Activated CD4-positive, alpha-beta T cell treated with anti-CD3 and anti-CD28 coated beads, Interleukin-2, amount 50 U/mL, for 16 hours (primary cell): ENCODE measurements at places on chromosomes 11 and 22.

GRCh38 chr11:116170526-116171120 is 602.2 kb downstream of the BUD13 start:
- no peak for DNase-seq

DNA sequence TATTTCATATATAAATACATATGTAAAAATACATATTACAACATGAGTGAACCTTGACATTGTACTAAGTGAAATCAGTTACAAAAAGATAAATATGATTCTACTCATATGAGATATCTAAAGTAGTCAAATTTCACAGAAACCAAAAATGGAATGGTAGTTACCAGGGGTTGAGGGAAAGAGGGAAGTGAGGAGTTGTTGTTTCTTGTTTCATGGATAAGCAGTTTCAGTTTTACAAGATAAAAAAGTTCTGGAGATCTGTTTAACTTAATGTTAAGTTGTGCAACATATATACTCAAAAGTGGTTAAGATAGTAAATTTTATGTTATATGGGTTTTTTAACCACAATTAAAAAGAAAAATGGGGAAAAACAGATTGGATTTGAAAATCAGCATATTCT is 107.7 kb downstream of the ELP4 start:
- no peak for DNase-seq

DNA sequence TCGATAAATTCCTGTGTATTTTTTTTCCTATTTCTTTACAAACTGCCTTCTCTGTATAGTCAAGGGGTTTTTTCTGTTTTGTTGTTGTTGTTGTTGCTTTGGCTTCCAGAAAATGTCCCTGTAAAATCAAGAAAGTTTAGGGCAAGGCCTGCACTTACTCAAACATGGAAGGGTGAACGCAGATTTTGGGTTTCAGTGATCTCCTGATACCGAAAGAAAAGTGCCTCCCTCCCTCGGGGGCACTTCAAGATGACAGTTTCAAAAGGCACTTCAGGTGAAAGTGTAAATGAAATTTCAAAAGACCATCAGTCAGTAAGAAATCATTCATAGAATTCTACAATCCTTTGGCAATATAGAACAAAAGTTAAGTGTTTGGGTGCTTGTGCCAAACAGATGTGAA is 43.4 kb upstream of the TMPRSS4 start:
- peak; percentile 73 for DNase-seq

- no peak for DNase-seq
These were observed 2.8 kb upstream of the TRIM3 start for GRCh38 chr11:6476571-6476970.

GRCh38 chr22:43100225-43100624 is 10.3 kb upstream of the BIK start:
- peak; percentile 6 for DNase-seq

- DNase-seq: no peak
These were observed 1333.1 kb upstream of the TENM4 start for GRCh38 chr11:80773919-80774318.

GRCh38 chr11:113876074-113876797 is 864 bp upstream of the USP28 start:
- no peak for DNase-seq

DNA sequence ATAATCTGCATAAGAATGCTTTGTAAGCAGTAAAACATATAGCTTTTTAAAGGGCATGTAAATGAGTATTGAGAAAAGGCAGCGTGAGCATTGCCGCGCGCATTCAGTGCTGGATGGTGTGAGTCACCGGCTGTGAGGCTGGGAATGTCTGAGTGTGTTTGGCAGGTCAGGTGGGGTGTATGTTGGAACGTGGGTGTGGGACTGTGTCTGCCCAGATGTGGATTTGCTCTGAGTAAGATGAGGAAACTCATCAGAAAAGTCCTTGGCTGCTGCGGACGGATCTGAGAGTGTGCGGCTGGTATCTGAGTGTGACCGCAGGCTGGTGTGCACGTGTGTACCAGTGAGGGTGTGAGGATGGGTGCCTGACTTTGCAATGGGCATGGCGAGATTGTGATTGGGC is 66.2 kb upstream of the NECTIN1 start:
- no peak for DNase-seq

DNA sequence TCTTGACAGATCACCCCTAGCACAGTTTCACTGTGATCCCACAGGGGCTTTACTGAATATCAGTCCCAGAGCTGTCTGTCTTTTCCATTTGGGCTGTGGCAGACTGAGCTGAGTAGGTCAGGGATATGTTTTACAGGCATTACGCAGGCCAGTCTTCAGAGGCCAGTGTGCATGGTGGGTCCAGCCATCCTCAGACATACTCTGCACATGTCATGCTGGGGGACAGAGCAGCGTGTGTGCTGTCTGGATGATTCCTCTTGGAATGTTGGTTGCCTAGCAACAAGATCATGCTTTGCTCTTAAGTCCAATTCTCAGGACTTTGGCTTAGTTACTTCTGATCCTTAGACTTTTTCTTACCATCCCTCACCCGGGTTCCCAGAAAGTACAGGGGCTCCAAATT is 736.5 kb downstream of the DLG2 start:
- DNase-seq: no peak

DNA sequence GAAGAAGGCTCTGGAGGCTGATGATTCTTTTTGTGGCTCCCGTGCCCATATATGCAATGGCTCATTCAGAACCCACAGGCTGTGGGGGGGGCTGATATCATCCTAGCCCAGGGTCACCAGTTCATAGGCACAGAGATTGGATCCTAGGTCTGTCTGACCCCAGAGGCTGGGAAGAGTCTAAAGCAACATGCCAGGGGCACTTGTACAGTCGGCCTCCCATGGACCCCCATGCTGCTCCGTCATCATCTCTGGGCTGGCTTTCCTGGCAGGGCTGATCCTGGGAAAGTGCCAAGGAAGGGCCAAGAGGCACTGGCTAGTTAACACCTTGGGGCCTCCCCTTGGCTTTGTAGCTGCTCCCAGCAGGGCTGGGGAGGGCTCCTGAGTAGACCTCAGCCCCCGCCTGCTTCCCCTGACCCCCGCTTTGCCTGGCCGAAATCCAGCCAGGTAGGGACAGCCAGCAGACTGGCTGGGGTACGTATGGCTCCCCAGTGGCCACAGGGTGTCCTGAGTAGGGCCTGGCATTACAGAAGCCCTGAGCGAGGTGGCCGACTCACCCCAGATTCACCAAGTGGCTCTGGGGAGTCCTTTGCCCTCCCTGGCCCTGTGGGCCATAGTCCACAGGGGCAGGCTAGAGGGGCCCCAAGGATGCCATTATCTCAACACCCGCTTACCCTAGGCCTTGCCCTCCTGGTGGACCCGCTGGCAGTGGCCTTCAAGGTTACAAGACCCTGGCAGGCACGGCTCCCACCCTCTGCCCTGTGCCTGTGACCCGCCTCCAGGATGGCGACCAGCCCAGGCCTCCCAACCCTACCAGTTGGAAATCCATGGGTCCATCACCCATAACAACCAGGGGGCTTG is 22.5 kb downstream of the FADS3 start:
- DNase-seq: no peak

DNA sequence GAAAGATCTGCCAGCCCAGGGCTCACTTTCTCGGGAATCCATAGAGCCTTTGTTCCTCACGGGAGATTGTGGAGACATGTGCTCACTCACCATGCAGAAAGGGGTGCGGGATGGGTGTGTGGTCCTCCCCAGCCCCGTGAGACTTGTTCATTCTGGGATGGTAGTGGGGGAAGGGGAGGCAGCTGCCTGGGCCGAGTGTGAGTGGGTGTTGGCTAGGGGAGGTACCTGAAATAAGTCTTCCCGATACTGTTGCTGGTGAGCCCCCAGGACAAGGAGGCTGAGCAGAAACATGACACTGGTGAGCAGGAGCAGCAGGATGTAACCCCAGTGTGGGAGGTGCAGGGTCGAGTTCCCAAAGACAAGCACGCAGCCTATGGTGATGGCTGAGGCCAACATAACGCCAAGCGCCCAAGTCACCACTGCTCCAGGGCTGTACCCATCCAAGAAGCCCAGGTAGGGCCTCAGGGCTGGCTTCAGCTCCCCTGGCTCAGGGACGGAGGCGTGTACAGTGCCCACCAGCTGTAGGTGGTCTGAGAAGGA is 2.8 kb downstream of the SLC7A4 start:
- DNase-seq: no peak

- no peak for DNase-seq
These were observed 24.3 kb downstream of the KCNQ1OT1 start for GRCh38 chr11:2675540-2675939.

DNA sequence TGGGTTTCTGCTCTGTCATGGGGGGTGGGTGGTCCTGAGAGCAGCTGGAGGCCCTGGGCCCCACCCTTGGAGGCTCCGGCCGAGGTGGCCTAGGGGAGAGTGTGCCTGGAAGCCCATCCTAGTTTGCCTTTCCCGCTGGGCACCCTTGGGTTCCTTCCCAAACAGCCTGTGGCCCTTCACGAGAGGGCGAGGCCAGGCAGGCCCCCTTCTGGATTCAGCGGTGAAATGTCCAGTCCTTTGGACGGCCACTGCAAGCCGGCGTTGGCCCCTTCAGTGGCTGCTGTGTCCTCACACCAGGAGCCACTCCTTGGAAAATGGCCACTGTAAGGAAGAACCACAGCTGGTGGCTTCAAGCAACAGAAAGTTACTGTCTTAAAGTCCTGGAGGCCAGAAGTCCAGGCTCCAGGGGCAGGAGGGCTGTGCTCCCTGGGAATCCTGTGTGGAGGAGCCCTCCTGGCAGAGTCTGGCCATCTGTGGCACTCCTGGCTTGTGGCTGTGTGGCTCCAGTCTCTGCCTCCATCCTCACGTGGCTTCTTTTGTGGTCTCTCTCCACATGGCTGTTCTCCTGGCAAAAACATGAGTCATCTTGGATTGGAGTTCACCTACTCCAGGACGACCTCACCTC is 854.1 kb downstream of the TBC1D22A start:
- no peak for DNase-seq

DNA sequence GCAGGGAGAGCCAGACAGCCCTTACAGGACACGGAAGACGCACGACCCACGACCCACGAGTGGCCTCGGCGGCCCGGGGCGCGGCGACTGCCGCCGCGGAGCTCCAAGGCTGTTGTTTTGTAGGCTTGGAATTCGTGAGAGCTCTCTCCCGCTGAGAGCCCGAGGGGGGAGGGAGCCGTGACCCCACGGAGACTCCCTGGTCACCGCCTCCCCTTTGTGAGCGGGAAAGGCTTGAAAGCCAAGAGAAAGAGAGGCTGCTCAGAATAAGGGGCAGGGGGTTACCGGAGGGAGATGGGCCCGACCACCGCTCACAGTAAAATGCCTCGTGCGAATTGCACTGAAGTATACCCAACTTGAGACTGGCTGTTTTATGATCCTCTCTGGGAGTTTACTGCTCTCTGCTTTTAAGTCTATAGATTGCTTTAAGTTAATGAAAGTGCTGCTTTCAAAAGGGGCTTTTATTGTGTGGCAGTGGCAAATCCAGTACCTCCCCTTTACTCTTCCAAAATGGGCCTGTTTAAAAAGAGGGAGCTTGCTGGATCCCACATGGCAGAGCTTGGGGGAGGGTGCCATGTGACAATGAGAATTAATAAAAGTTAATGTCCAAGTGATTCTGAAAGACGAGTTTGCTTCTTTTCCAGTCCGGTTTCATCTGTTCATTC is 2.9 kb downstream of the PKNOX2 start:
- DNase-seq: no peak

DNA sequence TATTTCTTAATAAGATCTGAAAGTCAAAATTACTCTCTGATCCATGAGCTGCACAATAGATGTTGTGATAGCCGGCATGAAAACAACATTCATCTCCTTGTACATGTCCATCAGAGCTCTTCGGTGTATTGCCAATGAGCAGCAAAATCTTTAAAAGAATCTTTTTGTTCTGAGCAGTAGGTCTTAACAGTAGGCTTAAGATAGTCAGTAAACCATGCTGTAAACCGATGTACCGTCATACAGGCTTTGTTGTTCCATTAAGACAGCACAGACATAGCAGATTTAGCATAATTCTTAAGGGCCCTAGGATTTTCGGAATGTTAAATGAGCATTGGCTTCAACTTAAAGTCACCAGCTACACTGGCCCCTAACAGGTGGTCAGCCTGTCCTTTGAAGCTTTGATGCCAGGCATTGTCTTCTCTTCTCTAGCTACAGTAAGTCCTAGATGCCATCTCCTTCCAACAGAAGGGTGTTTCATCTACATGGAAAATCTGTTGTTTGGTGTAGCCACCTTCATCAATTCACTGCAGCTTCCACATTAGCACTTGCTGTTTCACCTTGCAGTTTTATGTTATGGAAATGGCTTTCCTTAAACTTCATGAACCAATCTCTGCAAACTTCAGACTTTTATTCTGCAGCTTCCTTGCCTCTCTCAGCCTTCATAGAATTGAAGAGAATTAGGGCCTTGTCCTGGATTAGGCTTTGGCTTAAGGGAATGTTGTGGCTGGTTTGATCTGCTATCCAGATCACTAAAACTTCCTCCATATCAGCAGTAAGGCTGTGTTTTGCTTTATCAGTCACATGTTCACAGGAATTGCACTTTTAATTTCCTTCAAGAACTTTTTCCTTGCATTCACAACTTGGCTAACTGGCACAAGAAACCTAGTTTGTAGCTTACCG is 28.4 kb downstream of the RRP8 start:
- no peak for DNase-seq

- DNase-seq: no peak
These were observed 4.6 kb upstream of the GAS2L1 start for GRCh38 chr22:29301716-29302401.

DNA sequence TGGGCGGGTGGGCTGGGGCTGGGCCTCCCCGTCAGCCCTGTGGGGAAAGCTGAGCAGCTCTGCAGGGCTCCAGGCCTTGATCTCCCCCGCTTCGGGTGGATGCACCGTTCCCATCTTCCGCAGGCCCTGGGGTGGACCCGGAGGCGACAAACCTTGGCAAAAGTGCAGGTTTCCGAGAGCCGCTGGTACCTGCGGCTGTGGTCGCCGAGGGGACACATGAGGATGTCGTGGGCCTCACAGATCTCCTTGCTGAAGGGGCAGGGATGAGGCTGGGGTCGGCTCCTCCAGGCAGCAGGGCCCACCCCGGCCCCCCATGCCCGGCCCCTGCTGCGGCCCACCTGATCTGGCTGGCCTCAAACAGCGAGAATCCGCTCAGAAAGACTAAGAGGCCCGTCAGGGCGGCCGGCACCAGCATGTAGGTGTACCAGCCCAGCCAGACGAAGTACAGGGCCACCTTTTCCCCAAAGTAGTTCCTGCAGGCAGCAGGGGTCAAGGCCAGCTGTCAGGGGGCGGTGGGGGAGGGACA is 11.8 kb downstream of the ANO9 start:
- DNase-seq: no peak

GRCh38 chr11:78216571-78217287 is 28.0 kb downstream of the USP35 start:
- DNase-seq: no peak

DNA sequence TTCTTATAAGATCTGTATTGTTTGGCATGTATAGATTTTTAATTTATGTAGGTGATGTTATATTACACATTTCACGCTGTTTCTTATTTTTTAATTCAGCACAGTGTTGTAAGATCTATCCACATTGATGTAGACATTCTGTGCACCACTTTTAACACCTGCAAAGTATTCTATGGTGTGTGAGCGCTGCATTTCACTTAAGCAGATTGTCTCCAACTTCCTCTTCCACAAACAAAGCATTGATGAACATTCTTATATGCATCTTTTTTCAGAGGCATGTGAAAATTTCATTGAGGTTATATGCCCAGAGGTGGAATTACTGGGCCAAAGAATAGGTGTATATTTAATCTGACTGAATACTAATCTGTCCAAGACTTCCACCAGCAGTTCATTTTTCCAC is 3.4 kb upstream of the POU2AF1 start:
- no peak for DNase-seq

GRCh38 chr11:116500947-116501602 is 271.7 kb downstream of the BUD13 start:
- DNase-seq: no peak

GRCh38 chr22:27726331-27726685 is 75.2 kb downstream of the MN1 start:
- DNase-seq: no peak
